RPMI8226 (cell line): ENCODE measurements at places on chromosomes 3 and 15.

GRCh38 chr3:37862903-37863815, 1.5 kb downstream of the CTDSPL start:
- no peak for DNase-seq

DNA sequence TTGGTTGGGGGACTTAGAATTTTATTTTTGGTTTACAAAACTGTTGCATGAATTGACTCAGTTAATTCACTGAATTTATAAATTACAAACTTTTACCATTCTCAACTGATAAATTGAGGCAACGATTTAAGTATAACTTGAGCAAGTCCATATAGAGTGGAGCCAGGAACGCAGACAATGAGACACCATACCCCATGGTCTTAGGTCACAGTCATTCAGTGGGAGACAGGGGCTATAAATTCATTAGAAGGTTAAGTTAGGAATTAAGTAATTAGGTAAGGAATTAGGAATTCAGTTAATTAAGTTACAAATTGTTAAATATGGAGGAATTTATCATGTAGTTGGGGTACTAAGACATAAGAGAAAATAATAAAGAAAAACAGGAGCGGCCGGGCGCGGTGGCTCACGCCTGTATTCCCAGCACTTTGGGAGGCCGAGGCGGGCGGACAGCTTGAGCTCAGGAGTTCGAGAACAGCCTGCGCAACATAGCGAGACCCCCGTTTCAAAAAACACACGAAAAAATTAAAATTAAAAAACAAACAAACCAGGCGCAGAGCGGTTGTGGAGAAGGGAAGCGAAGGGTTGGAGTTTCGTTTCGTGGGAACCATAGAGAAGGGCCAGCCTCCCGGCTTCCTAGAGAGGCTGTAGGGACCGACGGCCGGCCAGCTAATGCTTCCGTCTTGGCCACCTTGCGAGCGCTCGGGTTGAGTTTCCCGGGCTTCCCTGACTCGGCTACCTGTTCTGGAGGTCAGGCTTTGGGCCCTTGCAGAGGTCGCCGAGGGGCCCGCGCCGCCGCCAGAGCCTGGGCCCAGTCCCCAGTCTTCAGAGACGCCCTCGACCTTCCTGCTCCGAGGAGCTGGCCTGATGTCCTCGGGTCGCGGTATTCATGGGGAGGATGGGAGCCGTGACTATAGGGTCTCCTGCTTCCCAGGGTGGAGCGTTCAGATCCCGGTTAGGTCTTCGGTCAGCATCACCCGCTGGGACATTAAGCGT, at the start of gene ZNF619:
TSS of gene ZNF619 (plus strand) at position 645 of the 993 bp plus-strand sequence. CDS start 858 bp downstream, outside the sequence.
- peak; percentile 81 for DNase-seq

DNA sequence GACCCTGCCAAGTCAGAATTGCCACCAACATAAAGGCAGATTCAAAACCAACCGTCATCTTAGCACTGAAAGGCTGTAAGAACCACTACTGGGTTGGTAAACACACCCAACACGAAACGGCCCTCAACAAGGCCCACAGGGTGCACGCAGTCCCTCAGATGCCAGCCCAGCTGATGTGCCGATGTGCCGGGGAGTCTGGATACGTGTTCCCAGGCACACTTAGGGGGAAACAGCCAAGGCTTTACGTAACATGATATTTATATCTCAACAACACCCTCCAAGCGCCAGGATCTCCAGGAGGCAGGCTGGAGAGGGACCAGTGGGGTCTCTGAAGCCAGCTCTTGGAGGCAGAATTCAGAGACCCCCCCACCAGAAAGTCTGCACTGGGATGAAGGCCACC, 14.2 kb downstream of the POC1A start:
- DNase-seq: no peak

DNA sequence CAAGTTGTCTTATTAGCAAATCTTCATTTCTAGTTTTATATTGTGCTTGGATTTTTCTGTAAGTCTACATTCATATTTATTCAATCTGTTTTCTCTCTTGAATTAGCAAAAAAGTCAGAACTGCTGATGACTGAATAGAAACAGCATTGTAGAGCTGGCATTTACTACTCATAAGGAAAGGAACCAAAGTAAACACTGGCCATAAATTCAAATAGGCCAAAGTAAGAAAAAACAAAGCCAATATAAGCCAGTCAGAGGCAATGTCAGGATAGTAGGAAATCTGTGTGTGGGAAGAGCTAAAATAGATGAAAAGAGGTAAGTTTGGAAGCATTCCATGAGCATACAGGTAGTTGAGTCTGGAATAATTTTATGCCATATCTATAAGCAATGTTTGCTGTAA, 307.2 kb upstream of the SLITRK3 start:
- DNase-seq: no peak

GRCh38 chr3:55482496-55483195, 4.5 kb downstream of the WNT5A start:
- DNase-seq: peak; percentile 2

DNA sequence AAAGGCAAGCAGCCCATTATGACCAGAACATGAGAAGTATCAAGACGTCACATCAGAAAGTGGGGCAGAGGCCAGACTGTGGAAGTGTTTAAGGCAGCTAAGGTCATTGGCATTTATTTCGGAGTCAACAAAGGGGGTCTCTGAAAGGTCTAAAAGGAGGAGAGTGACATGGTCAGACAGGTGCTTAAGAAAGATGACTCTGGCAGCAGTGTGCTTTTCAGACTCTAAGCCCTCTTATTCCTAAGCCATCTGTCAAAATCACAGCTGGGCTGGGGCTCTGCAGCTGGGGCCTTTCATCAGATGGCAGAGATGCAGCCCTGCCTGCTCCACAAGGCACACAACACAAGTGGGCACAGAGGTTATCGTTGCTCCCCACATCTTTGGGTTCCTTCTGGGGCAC, 14.0 kb downstream of the FBXL22 start:
- DNase-seq: no peak

DNA sequence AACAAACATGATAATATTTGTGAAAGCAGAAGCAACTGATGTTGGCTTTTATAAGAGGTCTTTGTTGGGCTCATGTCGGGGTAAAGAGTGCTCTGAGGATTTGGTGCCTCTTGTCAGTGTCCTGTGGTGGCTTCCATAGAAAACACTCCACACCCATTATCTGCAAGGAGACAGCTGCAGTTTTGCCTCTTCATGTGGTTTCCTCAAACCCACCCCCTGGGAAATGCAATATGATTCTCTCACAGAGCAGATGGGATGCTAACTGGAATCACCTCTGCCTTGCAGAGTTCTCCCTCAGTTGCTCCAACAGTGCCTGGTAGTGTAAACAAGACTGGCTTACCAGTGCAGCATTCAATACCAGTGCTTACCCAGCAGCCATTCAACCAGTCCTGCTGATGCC, 771.4 kb upstream of the CFAP20DC start:
- no peak for DNase-seq

GRCh38 chr3:89059211-89059925, 48.1 kb upstream of the EPHA3 start:
- DNase-seq: no peak

DNA sequence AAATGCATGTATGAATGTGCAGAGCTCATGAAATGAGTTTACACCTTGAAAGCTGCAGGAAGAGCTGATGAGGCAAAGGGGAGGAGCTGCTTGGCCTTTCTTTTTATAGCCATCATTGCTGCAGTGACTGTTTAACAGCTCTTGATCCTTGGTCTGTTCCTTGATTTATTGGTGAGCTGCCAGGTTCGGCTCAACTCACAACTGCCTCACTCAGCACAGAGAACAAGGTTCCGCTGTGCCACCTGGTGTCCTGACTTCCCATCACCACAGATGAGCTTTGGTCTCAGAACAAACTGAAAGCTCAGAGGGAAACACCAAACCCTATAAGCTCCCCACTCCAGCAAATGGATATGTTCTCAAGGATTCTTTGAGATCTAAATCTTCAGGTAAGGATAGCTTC, 626.1 kb downstream of the MAGI1 start:
- DNase-seq: peak; percentile 90

- no peak for DNase-seq
Observed at GRCh38 chr15:28984421-28985315, 98.9 kb downstream of the APBA2 start.

GRCh38 chr15:78364233-78364632, 24.1 kb downstream of the CRABP1 start:
- no peak for DNase-seq

- DNase-seq: no peak
Observed at GRCh38 chr3:66744521-66744920, 243.7 kb upstream of the LRIG1 start.

- no peak for DNase-seq
Observed at GRCh38 chr3:174132006-174132405, 727.1 kb upstream of the NAALADL2 start.

DNA sequence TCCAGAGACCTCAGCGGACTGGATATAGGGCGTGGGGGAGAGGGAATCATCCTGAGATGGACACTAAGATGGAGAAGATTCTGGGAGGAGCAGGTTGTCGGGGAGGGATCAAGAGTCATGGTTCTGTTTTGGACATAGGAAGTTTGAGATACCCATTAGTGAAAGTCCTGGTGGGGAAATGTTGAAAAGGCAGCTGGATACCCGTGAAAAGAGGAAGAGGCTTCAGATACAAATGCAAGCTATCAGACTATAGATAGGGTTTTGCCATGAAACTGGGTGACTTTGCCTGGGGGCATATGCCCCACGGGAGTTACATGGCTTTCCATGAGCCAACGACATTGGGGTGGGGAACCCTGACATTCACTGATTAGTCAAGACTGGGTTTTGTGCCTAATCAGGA, 1.1 kb upstream of the GPR62 start:
- DNase-seq: no peak

GRCh38 chr3:197224034-197224444, 74.4 kb downstream of the DLG1 start:
- DNase-seq: peak; percentile 59

- DNase-seq: no peak
Observed at GRCh38 chr15:88395872-88396781, 71.1 kb downstream of the MRPL46 start.

DNA sequence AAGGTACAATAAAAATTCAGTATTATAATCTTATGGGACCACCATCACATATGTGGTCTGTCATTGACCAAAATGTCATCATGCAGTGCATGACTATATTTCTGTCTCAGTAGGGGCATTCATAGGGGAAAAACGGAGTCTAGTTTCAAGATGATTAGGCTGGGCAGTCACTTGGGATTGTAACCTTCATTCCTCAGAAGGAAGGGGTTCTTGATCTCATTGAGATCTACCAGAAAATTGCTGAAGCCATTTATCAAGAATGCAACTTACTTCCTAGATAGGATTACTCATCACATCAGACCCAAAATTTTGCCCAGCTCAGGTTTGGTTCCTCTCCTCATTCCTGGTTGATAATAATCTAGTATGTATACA, 37.3 kb downstream of the BTD start:
- no peak for DNase-seq

DNA sequence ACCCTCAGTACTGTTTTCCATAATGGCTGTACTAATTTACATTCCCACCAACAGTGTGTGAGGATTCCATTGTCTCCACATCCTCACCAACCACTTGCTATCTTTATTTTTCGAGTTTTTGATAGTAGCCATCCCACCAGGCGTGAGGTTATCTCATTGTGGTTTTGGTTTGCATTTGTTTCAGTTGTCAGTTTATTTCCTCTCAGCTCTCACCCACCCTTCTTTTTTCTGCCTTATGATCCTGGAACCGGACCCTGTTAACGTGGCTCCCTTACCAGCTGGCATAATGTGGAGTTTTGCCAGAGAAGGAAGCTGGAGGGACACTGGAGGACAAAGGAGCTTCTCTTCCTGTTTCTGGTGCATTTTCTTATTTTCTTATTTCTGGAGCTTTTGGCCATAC, 25.1 kb upstream of the SH3GL3 start:
- DNase-seq: no peak

GRCh38 chr3:140062461-140062860, 127.5 kb downstream of the CLSTN2 start:
- no peak for DNase-seq

DNA sequence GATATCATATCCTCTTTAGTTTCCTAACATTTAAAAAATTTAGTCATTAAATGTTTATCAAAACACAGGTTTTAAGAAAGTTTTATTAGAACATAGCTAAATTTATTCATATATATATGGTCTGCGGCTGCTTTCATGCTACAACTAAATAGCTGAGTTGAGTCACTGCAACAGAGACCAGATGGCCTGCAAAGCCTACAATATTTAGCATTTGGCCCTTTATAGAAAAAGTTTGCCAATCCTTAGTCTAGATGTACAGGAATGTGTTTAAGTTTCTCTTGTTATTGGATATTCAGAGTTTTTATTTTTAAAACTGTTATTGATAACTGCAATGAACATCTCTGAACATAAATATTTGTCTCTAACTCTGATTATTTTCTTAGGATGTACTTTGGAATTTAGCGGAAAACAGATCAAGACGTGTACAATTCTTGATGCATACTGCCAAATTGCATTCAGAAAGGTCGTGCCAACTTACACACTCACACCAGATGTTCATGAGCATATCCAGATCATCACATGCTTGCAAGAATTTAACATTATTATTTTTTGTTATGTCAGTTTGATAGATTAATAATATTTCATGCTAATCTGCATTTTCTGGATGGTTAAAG, 157.9 kb downstream of the STAC start:
- DNase-seq: no peak

- no peak for DNase-seq
Observed at GRCh38 chr3:196712514-196713413, 587 bp downstream of the PIGX start.

- DNase-seq: no peak
Observed at GRCh38 chr3:197372047-197372661, 73.7 kb upstream of the DLG1 start.

DNA sequence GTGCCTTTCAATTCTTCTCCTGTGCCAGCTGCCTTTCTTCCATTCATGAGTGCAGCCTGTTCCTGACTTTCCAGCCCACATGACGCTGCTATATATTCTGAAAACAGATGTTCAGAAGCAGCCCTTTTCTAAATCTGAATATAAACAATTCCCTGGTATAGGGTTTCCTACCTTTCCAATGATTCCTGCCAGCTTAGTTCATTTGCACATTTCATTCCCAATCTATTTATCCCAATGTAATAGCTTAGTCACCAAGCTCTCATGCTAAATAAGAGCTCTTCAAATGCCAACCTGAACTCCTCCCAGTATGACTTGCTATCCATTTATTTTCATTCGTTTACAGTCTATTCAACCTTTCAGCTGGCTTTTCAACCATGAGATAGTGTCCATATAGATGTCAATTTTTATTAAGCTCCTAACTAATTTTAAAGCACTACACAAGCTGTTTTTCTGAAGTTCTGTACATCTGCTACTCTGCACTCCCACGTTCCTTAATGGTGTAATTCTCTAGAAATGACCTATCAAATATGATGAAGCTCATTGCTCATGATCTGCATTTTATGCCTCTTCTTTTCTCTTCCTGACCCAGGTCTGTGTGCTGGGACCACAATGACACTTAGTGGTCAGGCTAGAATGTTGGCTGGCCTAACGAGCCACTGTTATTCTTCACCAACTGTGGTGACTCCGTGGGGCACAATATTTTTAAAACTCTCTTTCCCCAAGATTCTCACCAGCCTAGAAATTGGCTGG, 605.0 kb upstream of the TBL1XR1 start:
- no peak for DNase-seq

DNA sequence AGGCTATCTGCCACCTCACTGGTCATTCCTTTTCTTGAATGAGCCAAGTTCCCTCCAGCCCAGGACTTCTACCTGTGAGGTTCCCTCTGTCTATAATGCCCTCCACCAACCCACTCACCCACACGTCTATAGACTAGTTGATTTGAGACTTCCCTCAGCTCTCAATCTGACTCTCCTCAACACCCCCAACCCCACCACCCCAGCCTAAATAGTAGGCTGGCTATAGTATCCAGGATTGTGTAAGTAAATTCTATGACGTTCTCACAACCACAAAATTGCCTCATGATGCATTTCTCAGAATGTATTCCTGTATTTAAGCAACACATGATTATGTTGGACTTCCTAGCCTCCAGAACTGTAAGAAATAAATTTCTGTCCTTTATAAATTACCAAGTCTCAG, 2.2 kb downstream of the PLSCR1 start:
- no peak for DNase-seq

- no peak for DNase-seq
Observed at GRCh38 chr3:141477224-141477623, 9.6 kb upstream of the RASA2 start.
